Large intestine (tissue), 12 donors: ENCODE measurements at places on chromosomes 7 and 10.

DNA sequence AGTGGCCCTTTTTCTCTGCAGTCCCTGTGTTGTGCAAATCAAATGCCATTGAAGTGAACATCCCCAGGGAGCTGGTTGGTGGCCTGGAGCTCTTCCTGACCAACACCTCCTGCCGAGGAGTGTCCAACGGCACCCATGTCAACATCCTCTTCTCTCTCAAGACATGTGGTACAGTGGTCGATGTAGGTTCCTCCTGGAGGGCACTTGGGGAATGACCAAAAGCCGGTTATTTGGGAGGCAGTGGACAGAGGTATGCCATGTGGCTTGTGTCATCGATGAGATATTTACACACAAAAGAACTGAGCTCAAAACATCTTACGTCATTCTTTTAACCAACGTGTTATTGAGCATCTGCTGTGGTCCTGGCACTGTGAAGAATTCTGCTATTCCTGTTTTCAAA is 19.7 kb downstream of the OIT3 start:
- H3K4me3 ChIP-seq: no peak overlapping the region
- H3K27ac ChIP-seq: no peak overlapping the region
- no peaks in the 10 kb centered on the region for H3K27me3 ChIP-seq
- no peaks in the 10 kb centered on the region for H3K4me1 ChIP-seq
- no peak for DNase-seq

DNA sequence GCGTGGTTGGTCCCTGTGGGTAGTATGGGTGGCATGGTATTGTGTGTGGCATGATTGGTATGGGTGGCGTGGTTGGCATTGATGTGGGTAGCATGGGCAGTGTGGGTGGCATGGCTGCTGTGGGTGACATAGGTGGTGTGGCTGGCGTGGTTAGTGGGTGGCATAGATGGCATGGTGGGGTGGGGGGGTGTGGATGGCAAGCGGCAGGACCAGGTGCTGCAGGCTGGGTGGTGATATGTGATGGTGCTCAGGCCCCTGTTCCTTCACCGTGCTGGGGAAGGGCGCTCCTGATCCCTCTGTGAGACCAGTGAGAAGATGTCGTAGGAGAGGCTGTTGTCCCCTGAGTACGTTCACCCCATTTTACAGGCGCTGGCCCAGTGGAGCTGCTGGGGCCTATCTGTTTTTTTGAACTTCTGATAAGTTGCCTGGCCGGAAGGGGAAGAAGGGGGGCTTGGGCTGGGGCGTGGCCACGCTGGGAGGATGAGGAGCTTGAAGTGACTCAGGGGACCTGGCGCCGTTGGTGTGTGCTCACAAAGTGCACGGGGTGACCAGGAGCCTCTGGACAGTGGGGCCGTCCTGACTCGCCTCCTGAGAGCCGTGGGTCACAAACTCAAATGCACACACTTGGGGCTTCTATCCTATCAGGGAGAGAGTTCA is 17.5 kb downstream of the INPP5A start:
- H3K27ac ChIP-seq: no peak overlapping the region
- no peak overlapping the region for H3K4me3 ChIP-seq
- no peaks in the 10 kb centered on the region for H3K27me3 ChIP-seq
- no peak for DNase-seq

DNA sequence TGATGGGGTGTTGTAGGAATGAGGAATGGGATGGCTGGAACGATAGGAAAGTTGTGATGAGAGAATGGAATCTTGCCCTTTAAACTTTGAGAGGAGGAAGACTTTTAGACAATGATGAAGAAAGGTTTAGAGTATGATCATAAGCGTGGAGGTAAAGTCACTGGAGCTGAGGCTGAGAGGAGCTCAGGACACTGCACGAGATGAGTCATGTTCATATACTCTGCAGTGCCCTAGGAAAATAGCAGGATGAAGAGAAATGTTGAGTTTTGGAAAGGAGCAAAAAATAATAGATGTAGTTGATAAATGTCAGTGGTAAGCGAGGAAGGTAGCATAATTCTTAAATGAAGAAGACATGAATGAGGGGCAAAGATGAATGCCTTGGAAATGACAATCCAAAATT is 28.3 kb upstream of the CUL1 start:
- no peaks in the 10 kb centered on the region for H3K36me3 ChIP-seq
- no peaks in the 10 kb centered on the region for H3K4me1 ChIP-seq
- no peak overlapping the region for H3K27ac ChIP-seq
- H3K4me3 ChIP-seq: no peak overlapping the region
- H3K27me3 ChIP-seq: peaks cover 2% of the 10 kb centered on the region
- DNase-seq: no peak

DNA sequence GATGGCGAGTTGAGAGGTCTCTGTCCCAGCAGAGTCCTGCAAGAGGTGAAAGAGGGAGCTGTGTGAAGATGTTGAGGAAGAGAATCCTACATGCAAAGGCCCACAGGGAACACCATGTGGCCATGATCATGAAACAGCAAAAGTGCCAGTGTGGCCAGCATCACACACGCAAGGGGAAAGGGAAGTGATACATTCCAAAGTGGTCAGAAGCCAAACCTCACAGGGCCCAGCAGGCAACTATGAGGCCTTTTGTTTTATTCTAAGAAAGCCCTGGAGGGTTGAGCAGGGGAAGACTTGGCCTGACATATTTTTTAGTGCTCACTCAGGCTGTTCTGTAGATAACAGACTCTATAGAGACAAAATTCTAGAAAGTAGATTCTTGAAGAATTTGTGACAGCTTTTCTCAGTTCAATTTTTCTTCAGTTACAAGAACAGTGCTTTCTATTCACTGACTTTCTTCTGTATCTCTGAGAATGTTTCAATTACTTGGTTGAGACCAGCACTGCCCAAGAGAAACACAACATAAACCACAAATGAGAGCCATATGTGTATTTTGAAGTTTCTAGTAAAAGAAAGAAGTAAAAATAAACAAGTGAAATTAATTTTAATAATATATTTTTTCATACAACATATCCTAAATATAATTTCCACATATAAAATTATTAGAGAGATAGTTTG is 82.3 kb downstream of the HTR7 start:
- no peaks in the 10 kb centered on the region for H3K27me3 ChIP-seq
- no peak overlapping the region for H3K27ac ChIP-seq
- DNase-seq: no peak
- no peak overlapping the region for H3K4me3 ChIP-seq
- H3K36me3 ChIP-seq: no peaks in the 10 kb centered on the region
- H3K4me1 ChIP-seq: no peaks in the 10 kb centered on the region

DNA sequence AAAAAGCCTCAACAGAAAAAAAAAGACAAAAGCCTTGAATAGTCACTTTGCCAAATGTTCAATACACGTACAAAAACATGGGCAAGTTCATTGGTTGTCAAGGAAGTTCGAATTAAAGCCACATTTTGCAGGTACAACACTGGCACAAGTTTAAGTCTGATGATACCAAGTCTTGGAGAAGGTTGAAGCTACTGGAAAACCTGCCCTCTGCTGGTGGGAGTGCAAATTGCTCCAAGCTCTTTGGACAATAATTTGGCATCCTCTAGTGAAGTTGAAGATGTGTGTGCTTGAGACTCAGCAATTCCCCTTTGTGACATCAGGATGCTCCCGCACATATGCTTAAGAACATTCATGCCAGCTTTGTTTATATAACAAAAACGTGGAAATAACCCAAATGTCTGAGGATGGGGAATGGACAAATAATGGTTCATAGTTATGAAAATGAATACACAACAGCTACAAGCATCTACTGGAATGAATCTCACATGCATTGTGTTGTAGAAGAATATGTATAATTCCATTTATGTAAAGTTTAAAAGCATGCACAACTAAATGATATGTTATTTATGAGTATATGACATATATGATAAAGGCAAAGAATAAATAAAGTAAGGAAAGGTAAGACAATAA is 120.0 kb upstream of the PLPP4 start:
- peak; percentile 6 for DNase-seq
- H3K27me3 ChIP-seq: no peaks in the 10 kb centered on the region
- H3K27ac ChIP-seq: no peak overlapping the region
- H3K36me3 ChIP-seq: no peaks in the 10 kb centered on the region

DNA sequence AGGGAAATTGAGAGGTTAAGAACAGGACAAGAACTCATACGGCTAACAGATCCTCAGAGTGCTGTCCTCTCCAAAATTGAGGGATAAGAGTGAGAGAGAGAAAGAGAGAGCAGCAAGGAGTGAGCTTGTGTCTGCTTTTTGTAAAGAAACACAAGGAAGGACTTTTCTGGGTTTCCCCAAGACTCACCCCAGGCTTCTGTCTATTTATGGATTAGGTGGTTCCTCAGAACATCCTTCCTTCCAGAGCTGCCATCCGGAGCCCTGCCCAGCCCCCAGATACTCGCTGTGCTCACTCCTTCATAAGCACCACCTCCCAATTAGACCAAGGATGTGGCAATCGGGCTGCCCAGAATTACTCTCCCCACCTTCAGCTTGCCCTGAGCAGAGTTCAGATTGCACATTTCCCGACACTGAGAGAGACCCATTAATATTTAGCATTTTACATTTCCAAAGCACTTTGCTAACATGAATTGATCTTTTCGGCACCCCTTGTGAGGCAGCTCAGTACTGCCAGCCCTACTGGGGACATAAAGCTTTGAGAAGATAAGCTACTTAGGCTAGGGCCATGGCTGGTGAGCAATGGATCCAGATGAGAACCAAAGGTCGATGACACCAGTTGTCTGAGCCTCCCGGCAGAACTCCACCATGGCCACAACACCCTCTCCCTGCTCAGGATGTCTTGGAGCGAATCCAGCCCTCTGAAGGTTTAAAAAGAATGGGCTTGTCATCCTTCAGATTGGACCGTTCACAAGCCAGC is 19.2 kb upstream of the R3HCC1L start:
- H3K4me3 ChIP-seq: no peak overlapping the region
- DNase-seq: no peak

DNA sequence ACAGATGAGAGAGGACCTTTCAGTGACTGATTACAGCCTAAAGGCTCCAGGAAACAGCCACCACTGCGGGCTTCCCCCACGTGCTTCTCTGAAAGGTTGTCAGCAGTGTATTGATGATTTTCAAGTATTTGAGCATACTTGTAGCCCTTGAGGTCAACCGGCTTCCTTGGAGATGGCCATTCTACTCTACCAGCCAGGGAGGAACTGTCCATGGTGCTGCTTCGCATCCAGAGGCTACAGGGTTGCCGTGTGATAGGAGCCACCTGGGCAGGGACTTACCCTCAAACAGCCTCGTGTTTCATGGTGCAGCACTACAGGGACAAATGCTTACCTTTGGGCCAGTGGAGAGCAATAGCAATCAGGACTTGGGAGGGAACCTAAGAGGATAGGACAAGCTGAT is 179.5 kb downstream of the DPP6 start:
- DNase-seq: no peak
- no peak overlapping the region for H3K4me3 ChIP-seq
- H3K4me1 ChIP-seq: no peaks in the 10 kb centered on the region

- H3K4me3 ChIP-seq: peak overlapping the region; percentile 82
- peak; percentile 11 for DNase-seq
- peaks cover 5% of the 10 kb centered on the region for H3K4me1 ChIP-seq
- no peak overlapping the region for H3K27ac ChIP-seq
- H3K36me3 ChIP-seq: no peaks in the 10 kb centered on the region
Observed at GRCh38 chr7:66205741-66206090, 582 bp downstream of the TPST1 start.

- H3K27me3 ChIP-seq: no peaks in the 10 kb centered on the region
- H3K36me3 ChIP-seq: no peaks in the 10 kb centered on the region
- H3K27ac ChIP-seq: no peak overlapping the region
- no peaks in the 10 kb centered on the region for H3K4me1 ChIP-seq
Observed at GRCh38 chr7:107152011-107152410, 16.8 kb upstream of the HBP1 start.

GRCh38 chr10:52688899-52689298 is 83.7 kb downstream of the MBL2 start:
- H3K27ac ChIP-seq: no peak overlapping the region
- H3K36me3 ChIP-seq: no peaks in the 10 kb centered on the region
- no peaks in the 10 kb centered on the region for H3K27me3 ChIP-seq

DNA sequence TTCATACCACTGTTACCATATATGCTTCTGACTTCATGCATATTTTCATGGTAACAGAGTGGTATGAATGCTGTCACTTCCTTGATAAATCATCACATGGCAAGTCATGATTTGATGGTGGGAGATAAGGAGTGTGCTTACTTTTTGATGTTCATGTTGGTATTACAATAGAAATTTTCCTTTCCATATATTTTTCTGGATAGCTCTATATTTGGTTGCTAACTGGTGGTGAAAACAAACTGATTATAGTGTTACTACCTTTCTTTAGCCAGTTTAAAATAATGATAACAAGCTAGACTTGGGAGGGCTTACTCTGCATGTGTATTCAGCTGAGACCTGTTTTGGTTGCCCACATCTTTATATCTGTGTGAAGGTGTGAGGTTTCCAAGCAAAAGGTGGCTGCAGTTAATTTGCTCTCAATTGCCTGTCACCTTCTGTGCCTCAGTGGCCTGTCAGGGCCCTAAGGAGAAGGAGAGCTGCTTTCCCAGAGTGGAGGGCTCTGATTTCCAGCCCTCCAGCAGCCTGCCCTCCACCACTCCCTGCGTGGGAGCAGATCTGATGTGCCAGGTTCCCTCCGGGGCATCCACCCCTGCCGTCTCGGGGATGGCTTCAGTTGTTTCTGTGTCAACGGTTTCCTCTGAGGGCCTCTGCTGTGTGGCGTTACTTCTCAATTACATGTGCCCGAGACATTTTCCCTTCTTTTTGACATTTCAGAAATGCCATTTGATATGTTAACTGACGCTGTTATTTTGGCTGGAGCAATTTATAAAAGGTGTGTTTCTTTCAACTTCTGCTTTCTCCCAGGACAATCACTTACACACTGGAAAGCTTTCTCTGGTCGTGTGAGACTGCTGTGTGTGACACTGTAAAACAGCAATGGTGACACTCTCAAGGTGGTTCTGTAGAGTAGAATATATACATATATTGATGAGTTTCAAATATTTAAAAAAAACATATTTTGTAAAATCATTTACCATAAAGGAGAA is 107.7 kb upstream of the KLF6 start:
- no peak for DNase-seq
- H3K4me1 ChIP-seq: no peaks in the 10 kb centered on the region
- no peaks in the 10 kb centered on the region for H3K27me3 ChIP-seq

DNA sequence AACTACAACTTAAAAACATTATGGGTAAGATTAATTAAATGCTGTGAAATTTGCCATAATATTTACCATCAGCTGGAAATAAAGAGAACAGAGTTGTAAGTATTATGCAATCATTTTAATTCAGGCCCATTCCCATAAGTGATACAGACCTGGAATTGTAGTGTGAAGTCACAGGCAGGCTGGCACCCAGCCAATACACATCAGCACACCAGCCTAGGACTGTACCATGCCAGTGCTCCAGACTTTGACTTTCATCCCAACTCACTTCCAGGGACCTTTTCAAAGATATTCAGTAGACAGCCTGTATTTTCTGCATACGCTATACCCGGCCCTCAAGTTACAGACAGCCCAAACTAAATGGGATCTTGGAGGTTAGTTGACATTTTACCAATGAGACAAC is 143.3 kb downstream of the TES start:
- no peaks in the 10 kb centered on the region for H3K36me3 ChIP-seq
- H3K4me1 ChIP-seq: peaks cover 32% of the 10 kb centered on the region
- no peaks in the 10 kb centered on the region for H3K27me3 ChIP-seq
- DNase-seq: peak; percentile 42
- H3K4me3 ChIP-seq: no peak overlapping the region

GRCh38 chr10:6950133-6950532 is 370.1 kb upstream of the PRKCQ start:
- no peaks in the 10 kb centered on the region for H3K4me1 ChIP-seq
- no peaks in the 10 kb centered on the region for H3K36me3 ChIP-seq
- no peaks in the 10 kb centered on the region for H3K27me3 ChIP-seq
- H3K27ac ChIP-seq: no peak overlapping the region
- no peak for DNase-seq

GRCh38 chr7:142533920-142534319 is 215.4 kb upstream of the PRSS1 start:
- no peak for DNase-seq
- no peaks in the 10 kb centered on the region for H3K4me1 ChIP-seq
- H3K27me3 ChIP-seq: peaks cover 8% of the 10 kb centered on the region
- H3K27ac ChIP-seq: no peak overlapping the region
- H3K36me3 ChIP-seq: no peaks in the 10 kb centered on the region
- H3K4me3 ChIP-seq: no peak overlapping the region
